Fibroblast of lung (primary cell): ENCODE measurements at places on chromosomes 2 and 18. TPM values are rescaled to one million over a fixed set of nuclear protein-coding genes. Genes with fewer than 3 reads are reported as not detected.
A peak's percentile ranks its signal among the peaks of the same experiment; 100 is the strongest.

DNA sequence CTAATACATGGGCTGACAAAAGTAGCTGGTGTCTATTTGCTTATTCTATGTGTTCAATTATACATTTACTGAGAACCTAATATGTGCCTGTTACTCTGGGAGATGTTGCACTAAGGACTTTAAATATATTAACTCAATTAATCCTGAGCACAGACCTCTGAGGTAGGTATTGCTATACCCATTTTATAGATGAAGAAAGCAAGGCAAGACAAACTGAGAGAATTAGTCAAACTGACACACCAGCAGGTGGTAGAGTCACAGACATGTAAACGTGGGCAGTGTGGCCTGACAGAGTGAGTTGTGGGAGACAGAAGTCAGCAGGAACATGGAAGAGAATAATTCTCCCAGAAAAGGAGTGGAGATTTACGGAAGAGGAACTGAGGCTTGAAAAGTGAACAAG is 428.9 kb downstream of the LPIN1 start:
- H3K4me1 ChIP-seq = peaks cover 17% of the 10 kb centered on the region
- no peaks in the 10 kb centered on the region for H3K27me3 ChIP-seq
- DNase-seq = no peak

DNA sequence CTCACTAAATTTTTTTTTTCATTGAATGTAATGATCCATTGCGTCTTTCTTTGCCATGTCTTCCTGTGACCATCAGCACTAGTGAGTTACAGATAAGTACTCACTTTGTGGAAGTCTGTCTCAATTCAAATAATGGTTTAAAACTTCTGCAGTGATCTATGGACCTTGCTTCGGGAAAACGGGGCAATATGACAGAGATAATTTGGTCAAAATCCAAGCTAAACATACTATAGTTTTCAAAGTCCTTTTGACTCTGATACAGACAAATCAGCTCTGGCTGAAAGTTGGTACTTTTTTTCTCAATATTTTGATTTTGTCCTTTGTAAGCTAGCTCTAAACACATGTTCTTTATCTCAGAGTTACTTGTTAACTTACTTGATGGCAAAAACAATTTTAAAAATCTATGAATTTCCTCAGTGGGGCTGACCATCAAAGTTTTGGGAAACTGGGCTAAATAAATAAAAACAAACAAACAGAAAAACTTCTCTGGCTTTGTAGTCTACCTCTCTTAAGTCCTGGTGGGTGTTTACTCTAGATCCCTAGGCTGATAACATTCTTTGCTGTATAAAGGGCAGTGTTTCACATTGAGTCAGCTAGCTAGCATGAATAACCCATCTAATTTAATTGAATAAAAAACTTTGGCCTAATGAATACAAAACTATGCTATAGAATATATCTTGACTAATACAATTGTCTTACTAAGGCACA is 327.6 kb downstream of the RDH14 start:
- H3K27me3 ChIP-seq = no peaks in the 10 kb centered on the region

DNA sequence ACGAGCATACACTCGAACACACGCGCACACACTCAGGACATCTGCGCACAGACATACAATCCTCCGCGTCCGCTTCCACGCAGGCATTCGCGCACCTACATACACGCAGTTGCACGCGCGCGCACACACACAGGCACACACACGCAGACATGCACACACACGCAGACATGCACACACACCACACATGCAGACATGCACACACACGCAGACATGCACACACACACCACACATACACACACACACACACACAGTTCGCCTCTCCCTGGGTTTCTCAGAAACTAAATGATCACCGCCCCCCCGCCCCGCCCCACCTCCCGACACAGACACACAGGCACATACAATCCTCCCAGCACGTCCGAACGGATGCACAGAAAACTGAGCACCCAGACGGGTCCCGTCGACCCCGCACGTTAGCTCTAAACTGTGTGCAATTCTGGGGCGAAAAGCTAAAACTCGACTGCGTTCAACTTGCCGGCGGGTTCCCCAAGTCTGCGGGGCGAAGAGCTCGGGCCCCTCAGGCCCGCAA is 1.0 kb downstream of the EPHA4 start:
- no peaks in the 10 kb centered on the region for H3K36me3 ChIP-seq
- DNase-seq = peak; percentile 40

DNA sequence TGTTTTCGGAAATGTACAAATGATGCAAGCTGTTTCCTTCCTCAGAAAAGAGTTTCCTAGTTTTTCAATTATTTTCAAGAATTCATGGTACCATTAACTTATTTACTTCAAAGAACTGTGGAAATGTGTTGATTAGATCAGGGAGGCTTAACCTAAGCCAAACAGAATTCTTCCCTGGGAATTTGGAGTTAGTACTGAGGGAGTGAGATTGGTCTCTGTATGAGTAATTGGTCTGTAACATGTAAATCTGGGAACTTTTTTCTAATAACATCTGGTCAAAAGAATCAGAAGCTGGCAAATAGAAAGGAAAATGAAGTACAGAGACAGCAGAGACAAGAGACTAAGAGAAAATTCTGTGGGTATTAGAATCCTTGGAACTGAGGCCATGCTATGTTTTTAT is 145.8 kb downstream of the BABAM2 start:
- no peak overlapping the region for H3K4me3 ChIP-seq
- no peaks in the 10 kb centered on the region for H3K4me1 ChIP-seq
- no peaks in the 10 kb centered on the region for H3K36me3 ChIP-seq
- no peak for DNase-seq

DNA sequence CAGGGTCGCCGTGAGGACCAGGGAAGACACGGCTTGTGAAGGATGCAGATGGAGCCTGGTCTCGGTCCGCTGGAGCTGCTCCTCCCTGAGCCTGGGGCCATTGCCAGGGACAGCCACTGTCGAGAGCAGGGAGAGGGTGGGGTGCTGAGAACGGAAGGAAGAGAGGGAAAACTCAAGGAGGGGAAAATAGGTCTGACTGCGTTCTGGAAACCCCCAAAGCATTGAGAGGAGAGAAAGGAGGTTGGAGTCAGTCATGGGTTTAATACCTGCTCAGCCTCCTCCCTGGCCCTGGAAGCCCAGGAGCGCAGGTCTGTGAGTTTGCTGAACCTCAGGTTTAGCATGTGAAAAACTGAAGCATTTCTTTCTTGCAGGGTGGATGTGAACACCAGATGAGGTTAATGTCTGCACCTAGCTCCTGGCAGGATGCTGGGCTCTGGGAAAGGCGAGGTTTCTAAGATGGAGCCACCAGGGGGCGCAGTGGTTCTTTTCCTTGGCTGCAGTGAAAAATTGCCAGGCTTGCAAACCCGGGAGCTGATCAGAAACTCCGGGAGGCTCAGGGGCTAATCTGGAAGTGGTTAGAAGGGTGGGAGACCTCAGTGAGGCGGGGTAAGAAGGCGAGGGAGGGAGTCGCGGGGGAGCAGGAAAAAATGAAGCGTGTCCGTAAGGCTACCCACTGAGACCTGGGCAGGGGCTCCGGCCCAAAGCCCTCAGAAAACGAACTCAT is 33.6 kb upstream of the RNF149 start:
- H3K4me3 ChIP-seq = no peak overlapping the region
- H3K27ac ChIP-seq = no peak overlapping the region
- DNase-seq = peak; percentile 70
- H3K27me3 ChIP-seq = no peaks in the 10 kb centered on the region
- H3K36me3 ChIP-seq = no peaks in the 10 kb centered on the region

GRCh38 chr2:159505196-159505595 is 111.2 kb downstream of the BAZ2B start:
- no peaks in the 10 kb centered on the region for H3K4me1 ChIP-seq
- H3K4me3 ChIP-seq = no peak overlapping the region
- H3K27ac ChIP-seq = no peak overlapping the region
- H3K36me3 ChIP-seq = no peaks in the 10 kb centered on the region
- no peaks in the 10 kb centered on the region for H3K27me3 ChIP-seq
- DNase-seq = no peak

- no peaks in the 10 kb centered on the region for H3K4me1 ChIP-seq
- DNase-seq = no peak
- H3K4me3 ChIP-seq = peak overlapping the region; percentile 52
- H3K27me3 ChIP-seq = no peaks in the 10 kb centered on the region
These were observed 327 bp downstream of the LTBP1 start for GRCh38 chr2:32947076-32947483.

DNA sequence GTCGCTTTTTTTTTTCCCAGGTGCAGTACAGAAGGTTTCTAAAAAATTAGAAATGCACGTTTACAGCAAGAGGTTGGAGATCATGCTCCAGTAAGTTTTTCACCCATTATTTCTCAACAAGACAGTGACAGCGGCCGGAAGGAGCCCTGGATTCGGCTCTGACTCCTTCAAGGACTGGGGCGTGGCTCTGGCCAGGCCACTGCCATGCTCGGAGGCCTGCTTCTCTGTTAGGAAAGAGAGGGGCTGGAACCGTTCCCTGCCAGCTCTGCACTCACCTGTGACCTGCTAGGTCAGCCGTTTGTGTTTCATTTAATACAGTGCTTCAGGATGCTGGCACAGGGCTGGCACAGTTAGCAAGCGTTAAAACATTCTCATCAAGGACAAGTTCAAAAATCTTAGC is 6.7 kb upstream of the IAH1 start:
- no peak overlapping the region for H3K27ac ChIP-seq
- H3K4me1 ChIP-seq = no peaks in the 10 kb centered on the region
- H3K4me3 ChIP-seq = no peak overlapping the region
- H3K36me3 ChIP-seq = peaks cover 7% of the 10 kb centered on the region
- no peak for DNase-seq

- H3K4me1 ChIP-seq = no peaks in the 10 kb centered on the region
- H3K36me3 ChIP-seq = no peaks in the 10 kb centered on the region
- DNase-seq = no peak
- H3K4me3 ChIP-seq = no peak overlapping the region
- no peaks in the 10 kb centered on the region for H3K27me3 ChIP-seq
These were observed 91.3 kb downstream of the SATB2 start for GRCh38 chr2:199366406-199366805.

DNA sequence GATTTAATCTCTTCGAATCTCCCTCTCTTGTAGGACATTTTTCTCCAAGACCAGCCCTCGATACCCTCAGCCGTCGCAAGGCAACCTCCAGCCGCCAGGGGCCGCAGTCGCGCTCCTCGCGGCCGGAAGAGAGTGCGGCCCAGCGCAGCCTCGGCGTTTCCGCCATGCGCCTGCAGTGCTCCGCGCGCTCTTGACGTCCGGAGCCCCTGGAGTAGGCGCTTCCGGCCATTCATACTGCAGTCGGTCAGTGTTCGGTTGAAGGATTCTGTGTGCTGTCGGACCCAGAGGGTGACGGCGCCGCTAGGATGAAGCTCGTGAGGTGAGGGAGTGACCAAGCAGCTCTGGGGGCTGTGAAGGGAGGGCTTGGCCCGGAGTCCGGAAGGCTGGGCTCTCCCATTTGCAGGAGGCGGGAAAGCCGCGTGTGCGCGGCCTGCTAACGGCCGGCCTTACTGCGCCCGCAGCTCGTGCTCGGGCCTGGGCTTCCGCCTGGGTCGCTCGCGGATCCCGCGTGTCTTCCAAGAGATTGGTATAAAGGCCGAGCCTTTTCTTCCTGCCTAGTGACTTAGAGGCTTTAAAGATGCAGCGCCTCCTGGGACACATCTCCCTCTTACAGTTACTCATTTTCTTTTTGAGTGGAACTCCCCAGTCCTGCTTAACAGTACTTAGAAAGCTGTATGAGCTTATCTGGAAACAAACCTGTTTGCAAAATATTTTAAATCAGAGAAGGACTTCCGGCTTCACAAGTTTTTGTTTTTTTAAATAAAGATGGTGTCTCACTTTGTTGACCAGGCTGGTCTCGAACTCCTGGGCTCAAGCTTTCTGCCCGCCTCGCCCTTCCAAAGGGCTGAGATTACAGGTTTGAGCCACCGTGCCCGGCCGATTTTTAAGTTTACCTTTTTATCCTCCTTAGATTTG is at the start of gene SNRPD1:
Gene SNRPD1 (plus strand): TSS at position 190 of the 915 bp plus-strand sequence. CDS start 116 bp downstream, at position 306.
- H3K27me3 ChIP-seq = no peaks in the 10 kb centered on the region
- peak; percentile 92 for DNase-seq
- peak within 1 kb of the TSS; percentile 87 for H3K4me3 ChIP-seq
- peak within 1 kb of the TSS; percentile 96 for H3K27ac ChIP-seq

DNA sequence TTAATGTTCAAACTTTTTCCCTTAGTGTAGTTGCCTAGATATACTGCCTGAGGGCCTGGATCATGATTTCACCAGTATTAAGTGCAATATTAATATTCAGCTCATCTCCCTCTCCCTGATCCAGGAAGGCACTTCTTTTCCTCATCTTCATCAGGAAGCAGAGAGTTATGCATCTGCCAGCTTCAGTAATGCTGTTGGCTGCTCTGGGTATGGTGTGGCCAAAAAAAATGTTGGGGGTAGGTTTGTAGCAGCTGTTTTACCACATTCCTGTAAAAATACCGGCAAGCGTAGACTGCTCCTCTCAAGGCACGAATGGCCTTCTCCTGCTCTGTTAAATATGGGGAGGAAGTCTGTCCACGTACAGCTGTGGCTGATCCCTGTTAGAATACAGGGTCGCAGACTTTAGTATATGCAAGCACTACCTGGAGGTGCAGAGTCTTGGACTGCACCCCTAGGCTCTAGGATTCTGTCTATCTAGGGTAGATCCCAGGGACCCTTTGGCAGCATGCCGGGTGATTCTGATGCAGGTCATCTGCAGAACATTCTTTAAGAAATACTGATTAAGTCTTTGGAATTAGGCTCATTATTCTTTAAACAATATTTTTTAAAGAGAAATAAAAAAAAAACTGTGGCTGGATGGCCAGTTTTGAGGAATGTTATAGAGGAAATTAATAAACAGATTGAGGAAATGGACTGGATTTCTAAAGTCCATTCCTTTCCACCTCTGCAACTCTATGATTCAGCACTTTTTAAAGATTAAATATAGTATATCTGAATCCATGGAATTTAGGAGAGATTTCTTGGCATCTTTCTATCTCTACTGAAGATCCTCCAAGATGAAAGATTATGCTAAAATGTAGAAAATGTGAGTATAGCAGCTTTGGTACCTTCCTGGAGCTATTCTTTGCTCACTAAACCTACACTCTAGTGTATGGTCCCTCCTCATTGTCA is 21.0 kb upstream of the GLS start:
- no peak for DNase-seq
- no peak overlapping the region for H3K4me3 ChIP-seq

GRCh38 chr2:229821316-229821715 is 100.5 kb downstream of the TRIP12 start:
- no peaks in the 10 kb centered on the region for H3K27me3 ChIP-seq
- H3K4me3 ChIP-seq = no peak overlapping the region
- DNase-seq = no peak
- no peaks in the 10 kb centered on the region for H3K4me1 ChIP-seq

- H3K27me3 ChIP-seq = no peaks in the 10 kb centered on the region
- no peak overlapping the region for H3K27ac ChIP-seq
- H3K4me3 ChIP-seq = no peak overlapping the region
- no peaks in the 10 kb centered on the region for H3K4me1 ChIP-seq
These were observed 48.0 kb upstream of the FAHD2A start for GRCh38 chr2:95354469-95354901.

Gene CAPN14
- under 0.01 and 0.17 TPM in 2 replicates for total RNA-seq

Gene MARCO
- total RNA-seq = not detected in 2 replicates

Gene KRTCAP3
- total RNA-seq = 0.33 TPM in 1 of 2 replicates, not detected in the other
